ENCODE measurements at places on chromosomes 13 and 19.

- DNase-seq = peak; percentile 63
Measured at GRCh38 chr19:42480335-42481095, 37.8 kb upstream of the CXCL17 start.

DNA sequence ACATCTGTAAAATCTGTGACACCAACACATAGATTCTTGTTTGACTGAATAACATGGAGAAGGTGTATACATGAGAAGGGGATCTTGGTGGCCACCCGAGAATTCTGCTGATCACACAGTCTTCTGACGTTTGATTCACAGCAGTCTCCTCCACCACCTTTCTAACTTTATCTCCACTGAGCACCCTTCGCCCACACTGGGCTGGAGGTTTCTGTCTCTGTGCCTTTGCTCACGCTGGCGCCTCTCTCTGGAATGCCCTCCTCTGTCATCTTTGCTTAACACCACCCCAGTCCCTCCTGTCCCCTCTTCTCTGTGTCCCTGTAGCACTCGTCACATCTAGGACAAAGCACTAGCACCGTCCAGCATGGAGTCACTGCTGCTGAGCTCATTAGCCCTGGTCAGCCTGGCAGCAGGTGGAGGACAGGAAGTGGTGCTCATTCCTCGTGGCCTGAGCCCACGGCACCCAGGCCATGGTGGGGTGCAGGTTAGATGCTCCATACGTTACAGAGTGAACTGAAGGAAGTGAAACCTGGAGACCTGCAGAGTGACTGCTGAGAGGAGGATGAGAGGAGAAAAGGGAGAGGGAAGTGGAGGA is 384.6 kb downstream of the UQCRFS1 start:
- no peak for DNase-seq

- DNase-seq = peak; percentile 71
Measured at GRCh38 chr19:51098365-51099046, 9.7 kb downstream of the CTU1 start.

GRCh38 chr13:36445278-36445677 is 13.0 kb downstream of the CCNA1 start:
- no peak for DNase-seq

DNA sequence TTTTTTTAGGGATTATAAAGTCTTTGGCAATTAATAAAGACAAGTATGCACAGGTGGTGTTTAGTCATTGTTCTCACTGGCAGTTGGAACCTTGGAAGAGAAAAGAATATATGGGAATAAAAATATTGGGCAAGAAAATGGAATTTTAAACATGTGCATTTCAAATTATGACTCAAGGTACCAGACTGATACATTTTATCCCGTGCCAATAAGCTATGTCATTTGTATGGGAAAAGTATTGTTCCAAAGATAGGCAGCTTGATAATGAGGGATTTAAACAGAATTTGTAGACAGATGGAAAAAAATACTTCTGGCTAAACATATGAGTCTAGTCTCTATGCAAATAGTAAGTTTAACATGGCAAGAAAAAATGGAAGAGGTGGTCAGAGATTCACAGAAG is 169.5 kb upstream of the UFM1 start:
- no peak for DNase-seq

DNA sequence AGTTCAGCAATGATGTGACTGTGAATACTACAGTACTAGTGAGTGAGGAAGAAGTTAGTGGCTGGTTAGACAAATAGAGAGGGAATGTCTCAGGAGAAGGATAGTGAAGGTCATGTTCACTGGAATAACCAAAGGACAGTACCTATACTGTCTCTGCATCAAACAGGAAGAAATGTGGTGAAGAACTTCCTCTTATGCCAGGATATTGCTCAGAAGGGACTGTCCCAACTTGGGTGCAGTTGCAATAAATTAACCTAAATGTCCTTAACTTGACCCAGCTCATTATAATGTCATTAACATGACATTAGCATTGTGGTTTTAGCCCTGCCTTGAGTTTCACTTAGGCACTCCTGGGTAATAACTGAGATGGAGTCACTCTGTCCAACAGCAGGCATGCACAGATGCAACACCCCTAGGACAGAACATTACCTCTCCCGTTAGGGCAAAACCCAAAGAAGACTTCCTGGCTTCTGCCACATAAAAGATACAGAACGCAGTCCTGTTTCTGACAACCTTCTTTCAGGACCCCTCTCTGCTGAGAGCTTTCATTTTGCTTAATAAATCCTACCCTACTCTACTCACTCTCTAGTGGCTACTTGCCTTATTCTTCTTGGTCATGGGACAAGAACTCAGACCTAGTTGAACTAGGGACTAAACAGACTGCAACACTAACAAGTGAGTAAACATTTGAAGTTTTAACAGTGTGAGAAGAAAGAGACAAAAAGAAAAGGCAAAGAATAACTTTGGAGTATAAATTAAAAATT is 1591.6 kb upstream of the MIR17HG start:
- no peak for DNase-seq

- DNase-seq = no peak
Measured at GRCh38 chr19:18529782-18530181, 7.9 kb upstream of the ELL start.

- no peak for DNase-seq
Measured at GRCh38 chr13:81207636-81208035, 866.7 kb upstream of the SPRY2 start.

- no peak for DNase-seq
Measured at GRCh38 chr13:28467034-28467433, 27.9 kb downstream of the FLT1 start.

DNA sequence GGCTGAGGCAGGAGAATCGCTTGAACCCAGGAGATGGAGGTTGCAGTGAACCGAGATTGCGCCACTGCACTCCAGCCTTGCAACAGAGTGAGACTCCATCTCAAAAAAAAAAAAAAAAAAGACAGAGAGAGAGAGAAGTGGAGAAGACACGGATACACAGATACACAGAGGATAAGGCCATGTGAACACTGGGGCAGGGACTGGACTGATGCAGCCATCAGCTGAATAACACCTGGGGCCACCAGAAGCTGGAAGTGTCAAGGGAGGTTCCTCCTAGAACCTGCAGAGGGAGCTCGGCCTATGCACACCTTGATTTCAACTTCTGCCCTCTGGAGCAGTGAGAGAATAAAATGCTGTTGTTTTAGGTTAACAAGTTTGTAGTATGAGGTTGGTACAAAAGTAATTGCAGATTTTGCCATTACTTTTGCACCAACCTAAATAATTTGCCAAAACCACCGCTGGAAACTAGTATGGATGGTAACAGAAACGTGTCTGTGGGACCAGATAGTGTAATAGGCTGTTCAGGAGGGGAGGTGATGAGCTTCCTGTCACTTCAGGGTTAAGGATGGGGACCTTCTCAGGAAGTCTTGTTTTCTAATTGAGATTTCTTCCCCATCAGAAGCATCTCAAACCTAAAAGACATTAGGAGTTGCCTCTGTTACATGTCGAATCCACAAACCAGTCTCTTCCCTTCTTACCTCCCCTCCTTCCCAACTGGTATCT is 36.4 kb upstream of the IGSF23 start:
- no peak for DNase-seq

- DNase-seq = no peak
Measured at GRCh38 chr13:27774169-27774568, 18.1 kb upstream of the GSX1 start.

DNA sequence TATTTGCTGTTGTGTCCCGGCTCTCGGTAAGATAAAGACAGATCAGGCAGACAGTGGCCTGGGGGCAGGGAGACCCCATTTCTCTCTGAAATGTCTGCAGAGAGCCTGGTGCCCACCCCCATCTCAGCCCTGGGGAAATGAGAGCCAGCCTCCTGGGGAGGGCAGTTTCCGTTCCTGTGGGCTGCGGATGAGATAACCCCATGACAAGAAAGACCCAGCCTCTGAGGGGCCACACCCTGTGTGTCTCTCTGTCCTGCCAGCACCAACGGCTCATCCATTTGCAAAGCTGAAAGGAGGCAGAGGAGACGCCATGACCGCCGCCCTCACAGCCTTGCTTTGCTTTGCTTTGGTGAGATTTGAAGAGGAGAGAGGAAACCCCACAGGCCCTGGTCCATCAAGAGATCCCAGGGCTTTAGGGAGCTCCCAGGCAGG is 28.1 kb upstream of the KIR3DL3 start:
- DNase-seq = no peak

- no peak for DNase-seq
Measured at GRCh38 chr13:94662274-94662945, 49.9 kb downstream of the SOX21 start.

GRCh38 chr19:29259153-29259552 is 46.2 kb upstream of the UQCRFS1 start:
- DNase-seq = no peak

GRCh38 chr19:37899966-37900365 is 6.4 kb downstream of the WDR87 start:
- no peak for DNase-seq

DNA sequence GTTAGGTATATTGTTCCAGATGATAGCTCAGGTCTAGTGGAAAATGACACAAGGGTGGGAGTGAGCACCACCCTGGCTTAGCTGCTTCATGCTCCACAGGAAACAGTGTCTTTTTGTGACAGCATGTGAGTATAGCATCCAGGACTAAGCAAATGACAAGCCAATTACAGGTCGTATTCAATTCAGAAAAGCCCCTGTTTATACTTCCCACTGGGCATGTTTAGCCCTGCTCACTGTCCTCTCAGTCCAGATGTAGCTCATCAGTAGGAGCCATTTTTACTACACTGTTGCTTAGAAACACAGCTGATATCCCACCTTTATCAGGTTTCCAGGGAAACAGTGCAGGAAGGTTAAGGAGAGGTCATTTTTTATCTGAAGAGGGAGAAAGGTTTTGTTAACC is 8.0 kb downstream of the ABHD13 start:
- DNase-seq = no peak

GRCh38 chr13:43058831-43059230 is 35.4 kb downstream of the DNAJC15 start:
- DNase-seq = no peak

DNA sequence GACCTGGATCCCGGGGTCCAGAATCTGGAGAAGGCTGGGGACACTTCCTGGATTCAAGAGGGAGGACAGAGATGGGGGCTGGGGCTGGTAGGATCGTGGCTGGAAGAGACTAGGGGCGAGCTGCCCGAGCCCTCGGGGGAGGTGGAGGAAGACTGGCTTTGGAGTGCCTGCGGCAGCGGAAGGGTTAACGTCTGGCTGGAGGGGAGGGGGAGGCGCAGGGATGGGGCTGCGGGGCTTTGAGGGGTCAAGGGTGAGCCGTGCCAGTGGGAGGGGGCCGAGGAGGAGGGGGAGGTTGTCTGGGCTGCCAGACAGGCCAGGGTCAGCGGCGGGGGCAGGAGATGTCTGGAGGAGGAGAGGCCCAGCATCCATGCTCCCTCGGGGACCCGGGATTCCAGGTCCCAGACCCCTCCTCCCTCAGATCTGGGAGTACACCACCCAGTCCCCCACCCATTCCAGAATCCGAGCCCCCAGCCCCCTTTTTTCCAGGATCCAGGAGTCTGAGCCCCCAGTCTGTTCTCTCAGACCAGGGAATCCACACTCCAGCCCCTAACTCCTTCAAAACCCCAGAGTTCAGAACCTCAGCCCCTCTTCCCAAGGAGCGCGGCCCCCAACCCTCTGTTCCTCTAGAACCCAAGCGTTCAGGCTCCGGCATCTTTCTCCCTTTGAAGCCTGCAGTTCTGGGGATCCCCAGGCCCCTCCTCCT is 3.2 kb upstream of the SPACA6 start:
- DNase-seq = no peak

GRCh38 chr19:480016-480855 is 16.1 kb upstream of the MADCAM1 start:
- DNase-seq = peak; percentile 75

GRCh38 chr13:83692800-83693199 is 189.5 kb downstream of the SLITRK1 start:
- no peak for DNase-seq

DNA sequence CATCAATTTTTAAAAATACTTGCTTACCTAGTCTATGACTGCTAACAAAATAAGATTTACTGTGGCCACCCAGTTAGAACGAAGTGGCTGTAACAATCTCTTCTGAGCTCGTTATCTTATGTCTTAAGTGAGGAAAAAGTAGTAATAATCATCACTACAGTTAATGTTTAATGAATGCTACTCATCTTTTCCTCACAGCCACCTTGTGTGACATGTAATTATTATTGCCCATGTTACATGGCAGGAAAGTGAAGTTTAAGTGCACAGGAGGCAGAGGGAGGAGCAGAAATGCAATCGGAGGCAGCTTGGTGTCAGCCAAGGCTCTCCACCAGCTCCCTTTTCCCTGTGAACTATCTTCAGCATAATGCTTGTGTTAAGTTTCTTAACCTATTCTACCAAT is 260.3 kb downstream of the B3GLCT start:
- no peak for DNase-seq

GRCh38 chr19:12789098-12789903 is 2.0 kb upstream of the JUNB start:
- DNase-seq = no peak

- peak; percentile 78 for DNase-seq
Measured at GRCh38 chr19:53102756-53103233, 427 bp downstream of the ZNF160 start.

DNA sequence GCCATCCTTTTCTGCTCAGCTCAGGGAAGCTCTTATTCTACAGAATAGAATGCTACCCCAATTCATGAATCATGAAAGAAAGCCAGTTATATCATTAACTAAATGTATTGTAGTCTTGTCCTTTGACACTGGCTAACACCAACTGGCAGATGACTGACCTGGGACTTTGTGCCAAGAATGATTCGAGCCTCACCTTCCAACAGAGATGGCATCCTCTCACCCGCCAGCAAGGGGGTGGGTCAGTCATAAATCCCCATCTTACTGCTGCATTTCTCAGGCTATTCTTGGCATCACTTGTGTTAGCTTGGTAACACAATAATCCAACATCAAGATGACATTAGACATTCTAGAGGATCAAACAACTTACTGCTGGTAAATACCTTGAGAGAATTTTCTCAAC is 1239.8 kb upstream of the MIR17HG start:
- DNase-seq = no peak

DNA sequence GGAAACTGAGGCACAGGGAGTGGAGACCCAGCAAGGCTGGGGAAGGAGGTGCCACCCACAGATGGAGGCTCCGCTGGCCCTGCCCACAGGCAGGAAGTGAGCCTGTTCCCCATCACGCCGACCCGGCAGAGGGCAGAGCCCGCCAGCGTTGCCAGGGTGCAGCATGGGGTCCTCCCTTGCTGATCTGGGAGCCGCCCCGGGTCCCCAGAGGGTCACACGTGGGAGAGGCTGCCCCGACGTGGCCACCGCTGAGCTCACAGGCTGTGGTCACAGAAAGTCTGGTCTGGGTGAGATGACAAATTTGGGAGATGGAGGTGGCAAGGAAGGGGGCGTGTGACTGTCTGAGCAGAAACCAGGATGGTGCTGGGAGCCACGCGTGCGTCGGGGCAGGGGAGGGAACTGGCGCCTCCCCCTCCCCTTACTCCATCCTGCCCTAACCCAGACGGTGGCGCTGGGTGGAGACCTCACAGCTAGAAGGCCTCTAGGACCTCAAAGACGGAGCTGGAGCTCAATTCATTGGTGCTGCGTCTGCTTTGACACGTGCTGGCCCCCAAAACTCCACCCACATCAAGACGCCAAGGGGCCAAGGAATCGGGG is 7.7 kb downstream of the MEX3D start:
- no peak for DNase-seq
